ENCODE measurements at places on chromosomes 7 and 10. TPM values are rescaled to one million over a fixed set of nuclear protein-coding genes. Genes with fewer than 3 reads are reported as not detected.

GRCh38 chr7:2966466-2967078 lies 77.1 kb downstream of the CARD11 start:
- no peak for DNase-seq
- no peak overlapping the region for H3K27ac ChIP-seq
- H3K36me3 ChIP-seq = peaks cover 57% of the 10 kb centered on the region

DNA sequence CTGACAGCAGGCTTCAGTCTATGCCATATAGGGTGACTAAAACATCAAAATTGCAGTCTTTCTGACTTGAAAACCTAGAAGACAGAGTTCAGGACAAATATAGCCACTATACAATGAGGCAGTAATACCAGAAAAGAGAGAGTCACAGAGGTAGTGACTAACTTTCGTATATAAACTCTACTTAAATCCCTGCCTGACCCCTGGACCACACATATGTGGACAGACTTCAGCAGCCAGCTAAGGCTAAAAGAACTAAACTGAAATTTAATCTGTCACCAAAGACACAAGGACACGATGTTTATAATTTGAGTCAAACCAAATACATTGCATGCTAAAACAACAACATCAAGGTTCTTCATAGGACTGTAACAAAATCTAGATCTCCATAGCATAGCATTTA lies 64.6 kb upstream of the MACROH2A2 start:
- DNase-seq = no peak
- peaks cover 20% of the 10 kb centered on the region for H3K27me3 ChIP-seq
- no peak overlapping the region for H3K27ac ChIP-seq
- no peak overlapping the region for H3K4me3 ChIP-seq
- no peaks in the 10 kb centered on the region for H3K36me3 ChIP-seq

- H3K4me1 ChIP-seq = peaks cover 27% of the 10 kb centered on the region
- H3K27ac ChIP-seq = peak overlapping the region; percentile 98
These were observed 865 bp downstream of the ZNF438 start for GRCh38 chr10:31030800-31031199.

DNA sequence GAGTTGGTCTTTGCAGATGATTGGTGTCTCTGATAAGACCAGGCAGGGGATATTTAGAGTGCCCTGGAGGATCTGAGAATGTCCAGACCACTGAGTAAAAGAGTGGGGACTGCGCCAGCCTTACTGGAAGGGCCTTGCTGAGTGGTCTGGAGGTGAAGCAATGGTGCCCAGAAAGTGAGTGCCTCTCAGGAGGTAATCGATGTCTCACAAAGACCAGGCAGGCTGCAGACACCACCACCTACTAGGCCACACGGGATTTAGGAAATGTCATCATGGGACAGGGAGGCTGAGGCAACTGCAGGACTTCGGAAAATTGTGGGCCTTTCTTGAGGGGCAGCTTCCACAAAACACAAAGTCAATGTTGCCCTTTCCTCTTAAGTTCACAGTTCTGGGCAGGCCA lies 57.2 kb upstream of the STEAP1B start:
- H3K27me3 ChIP-seq = peaks cover 34% of the 10 kb centered on the region
- H3K36me3 ChIP-seq = no peaks in the 10 kb centered on the region
- H3K27ac ChIP-seq = no peak overlapping the region
- no peak overlapping the region for H3K4me3 ChIP-seq

- peaks cover 9% of the 10 kb centered on the region for H3K4me1 ChIP-seq
- peaks cover 10% of the 10 kb centered on the region for H3K27me3 ChIP-seq
- peaks cover 21% of the 10 kb centered on the region for H3K36me3 ChIP-seq
- peak overlapping the region; percentile 60 for H3K27ac ChIP-seq
These were observed 41.0 kb upstream of the ZNF518A start for GRCh38 chr10:96089116-96089515.

DNA sequence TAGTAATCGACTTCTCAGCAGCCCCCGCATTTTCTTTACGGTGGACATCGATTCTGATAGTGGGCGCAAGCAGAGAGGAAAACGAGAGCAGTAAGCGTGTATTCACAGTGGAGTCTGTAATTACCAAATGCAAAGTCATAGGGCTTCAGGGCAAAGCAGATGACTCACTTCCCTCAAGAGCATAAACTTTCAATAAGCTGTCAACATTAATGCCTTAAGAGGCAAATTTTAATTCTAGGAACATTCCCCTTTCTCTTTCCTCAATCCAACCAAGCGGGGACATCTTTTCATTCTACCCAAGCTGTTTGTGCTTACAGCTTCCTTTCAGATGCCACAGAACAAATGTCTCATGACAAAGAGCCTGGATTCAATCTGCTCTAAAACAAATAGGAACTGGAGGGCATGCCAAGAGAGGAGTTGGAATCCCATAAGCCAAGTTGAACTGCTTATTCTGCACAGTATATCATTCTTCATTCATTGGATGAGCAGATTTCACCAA lies 48.6 kb downstream of the MALSU1 start:
- no peaks in the 10 kb centered on the region for H3K27me3 ChIP-seq
- peaks cover 45% of the 10 kb centered on the region for H3K36me3 ChIP-seq
- H3K4me1 ChIP-seq = peaks cover 50% of the 10 kb centered on the region
- no peak for DNase-seq

DNA sequence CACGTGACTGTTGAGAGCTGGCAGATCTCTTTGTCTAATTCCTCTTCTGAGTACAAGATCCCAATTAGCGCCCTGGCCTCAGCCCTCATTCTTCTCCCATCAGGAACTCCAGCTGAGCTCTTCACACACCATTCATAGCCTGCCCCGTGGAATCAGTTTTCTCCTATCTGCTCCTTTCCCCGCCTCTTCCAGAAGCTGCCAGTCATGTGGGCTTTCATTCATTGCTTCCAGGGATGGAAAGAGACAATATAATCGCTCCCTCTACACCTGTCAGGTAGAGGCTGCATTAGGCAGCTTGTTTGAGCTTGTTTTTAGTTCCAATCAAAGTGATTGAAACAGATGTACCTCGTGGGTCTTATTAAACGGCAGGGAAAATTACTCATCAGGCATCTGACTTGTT lies 515.8 kb downstream of the TYW1 start:
- no peak overlapping the region for H3K27ac ChIP-seq
- no peaks in the 10 kb centered on the region for H3K4me1 ChIP-seq
- no peaks in the 10 kb centered on the region for H3K36me3 ChIP-seq
- DNase-seq = no peak
- no peaks in the 10 kb centered on the region for H3K27me3 ChIP-seq

The LRRC17 gene
- 0.18 TPM for total RNA-seq

Measured in activated T-helper 2 cell treated with anti-CD3 and anti-CD28 coated beads, Interferon-gamma antibody, Interleukin-2, Interleukin-4, amounts not matched to agents 10 μg/mL and 5 μg/mL and 100 μg/mL, durations not matched to agents 14 hours and 24 hours and 36 hours (primary cell).